ENCODE measurements at places on chromosomes 6 and 20.

DNA sequence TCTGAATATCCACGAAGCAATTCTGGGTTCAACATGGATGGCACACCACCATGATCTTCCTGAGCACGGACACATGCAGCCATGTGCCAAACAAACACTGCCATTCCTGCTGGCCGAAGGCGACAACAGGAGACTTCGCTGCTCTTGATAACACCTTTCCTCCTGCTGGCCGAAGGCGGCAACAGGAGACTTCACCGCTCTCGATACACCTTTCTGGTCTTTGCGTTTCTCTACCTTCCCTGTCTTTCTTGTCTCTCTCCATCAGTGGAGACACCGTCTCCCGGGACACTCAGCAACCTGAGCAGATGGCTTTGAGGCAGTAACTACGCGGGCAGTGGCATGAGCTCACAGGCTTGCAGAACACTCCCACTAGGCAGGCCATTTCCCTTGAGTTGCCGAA, 54.9 kb upstream of the MPC1 start:
- no peak for DNase-seq

- no peak for DNase-seq
These were observed 46.9 kb downstream of the CPXM1 start for GRCh38 chr20:2753461-2754040.

- DNase-seq, result no peak
These were observed 129.6 kb downstream of the PACRG start for GRCh38 chr6:162857326-162857725.

DNA sequence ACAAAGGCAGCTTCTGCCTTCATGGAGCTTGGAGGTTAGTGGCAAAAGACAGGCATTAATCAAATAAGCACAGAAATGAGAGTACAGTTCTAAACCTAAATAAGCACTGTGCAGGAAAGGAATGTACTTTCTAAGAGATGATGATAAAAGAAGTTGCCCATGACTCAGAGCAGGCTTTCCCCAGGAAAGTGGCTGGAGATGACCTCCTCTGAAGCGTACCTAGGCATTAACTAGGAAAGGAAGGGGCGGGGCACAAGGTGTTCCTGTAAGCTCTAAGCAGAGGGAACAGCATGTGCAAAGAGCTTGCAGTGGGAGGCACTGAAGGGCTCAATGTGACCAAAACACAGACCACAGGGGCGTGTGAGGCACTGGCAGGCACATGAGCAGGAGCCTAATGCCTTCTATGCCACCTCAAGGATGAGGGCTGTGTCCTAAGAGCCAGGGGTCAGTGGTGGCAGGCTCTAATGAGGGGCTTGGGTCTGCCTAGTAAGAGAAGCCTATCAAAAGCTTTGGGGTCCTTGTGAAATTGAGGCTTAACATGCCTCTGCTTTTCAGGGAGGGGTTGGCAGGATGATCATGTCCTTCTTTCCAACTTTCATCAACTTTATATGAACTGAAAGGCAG, 4.9 kb downstream of the SSTR4 start:
- DNase-seq, result no peak

DNA sequence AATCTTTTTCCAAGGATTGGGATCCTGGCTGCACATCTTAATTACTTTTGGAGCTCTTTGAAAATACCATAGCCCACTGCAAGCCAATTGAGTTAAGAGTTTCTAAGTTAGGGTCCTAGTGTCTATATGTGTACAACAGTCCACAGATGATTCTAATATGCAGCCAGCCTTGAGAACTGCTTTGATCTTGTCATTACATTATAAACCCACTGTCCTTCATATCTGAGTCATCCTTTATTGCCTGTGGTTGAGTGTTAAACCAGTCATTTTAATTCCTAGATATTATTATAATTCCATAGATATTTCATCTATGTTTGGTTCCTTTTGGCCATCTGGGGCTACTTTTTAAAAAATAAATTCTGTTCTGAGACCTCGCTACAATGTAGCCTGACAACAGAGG, 24.1 kb downstream of the MCM8 start:
- DNase-seq, result no peak

DNA sequence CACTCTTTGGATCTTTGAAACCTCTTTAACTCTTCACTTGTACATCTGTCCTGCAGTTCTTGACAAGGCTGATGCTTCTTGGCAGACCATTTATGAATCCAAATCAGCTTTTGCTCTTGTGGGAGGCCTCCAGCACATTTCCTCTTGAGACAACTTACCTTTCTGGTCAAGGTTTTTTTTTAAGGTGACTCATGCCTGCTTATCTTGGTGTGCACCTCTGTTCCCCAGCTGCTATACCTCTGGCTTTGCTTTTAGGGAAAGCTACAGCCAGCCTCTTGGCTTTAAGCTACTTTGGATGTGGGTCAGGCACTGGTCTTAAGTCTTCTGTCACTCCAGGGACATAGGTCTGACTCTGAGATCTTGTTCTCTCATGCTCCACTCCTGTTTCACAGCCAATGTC, 106.5 kb downstream of the PHF3 start:
- DNase-seq, result no peak

DNA sequence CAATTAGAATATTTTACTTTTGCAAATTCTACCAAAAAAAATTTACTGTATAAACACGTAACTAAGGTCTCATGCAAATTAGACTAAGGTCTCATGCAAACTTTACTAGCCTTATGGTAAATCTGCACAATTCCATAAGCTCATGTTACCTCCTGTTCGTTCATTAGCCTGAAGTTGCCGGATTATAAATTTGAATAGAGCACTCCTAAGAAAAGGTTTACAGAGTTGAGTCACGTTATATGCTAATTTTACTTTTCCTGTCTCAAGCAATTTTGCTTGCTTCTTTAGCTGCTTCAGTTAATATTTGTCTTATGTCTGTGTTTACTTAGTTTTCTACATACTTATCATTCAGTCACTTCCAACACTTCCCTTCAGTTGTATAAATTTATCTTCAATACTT, 1434.0 kb upstream of the EYS start:
- DNase-seq, result no peak

GRCh38 chr20:38674092-38674764, 50.1 kb upstream of the SLC32A1 start:
- DNase-seq, result no peak

DNA sequence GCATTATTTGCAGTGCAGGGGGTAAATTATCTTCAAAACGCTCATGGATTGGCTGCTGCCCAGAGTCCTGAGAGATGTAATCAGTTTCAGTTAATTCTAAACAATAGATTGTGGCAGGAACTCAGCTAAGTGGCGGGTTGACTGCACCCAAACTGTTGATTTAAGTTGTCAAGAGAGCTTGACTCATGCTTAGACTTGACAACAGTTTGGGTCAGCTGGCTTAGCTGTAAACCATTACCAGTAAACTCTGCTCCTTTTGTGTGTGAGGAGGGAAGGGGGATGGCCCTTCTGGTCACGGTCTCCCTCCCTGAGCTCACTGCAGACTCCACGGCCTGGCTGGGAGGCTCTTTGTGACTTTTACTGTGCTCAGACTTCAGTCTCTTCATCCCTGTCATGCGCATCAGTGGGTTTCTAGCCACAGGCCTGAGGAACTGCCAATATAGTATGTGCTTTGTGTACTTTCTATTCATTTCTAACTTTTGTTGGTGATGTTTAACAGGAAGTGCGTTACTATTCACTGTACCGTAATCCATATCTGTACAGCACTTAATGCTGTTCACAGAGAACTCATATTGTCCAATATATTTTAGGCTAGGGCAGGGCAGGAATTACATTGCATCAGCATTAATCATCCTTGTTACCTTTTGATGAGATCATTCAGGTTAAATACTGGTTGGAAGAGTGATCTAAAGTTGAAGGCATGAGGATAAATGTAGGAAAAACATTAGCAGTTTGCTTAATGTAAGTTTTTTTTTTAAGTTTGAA, 488.3 kb downstream of the CDKAL1 start:
- DNase-seq, result no peak

DNA sequence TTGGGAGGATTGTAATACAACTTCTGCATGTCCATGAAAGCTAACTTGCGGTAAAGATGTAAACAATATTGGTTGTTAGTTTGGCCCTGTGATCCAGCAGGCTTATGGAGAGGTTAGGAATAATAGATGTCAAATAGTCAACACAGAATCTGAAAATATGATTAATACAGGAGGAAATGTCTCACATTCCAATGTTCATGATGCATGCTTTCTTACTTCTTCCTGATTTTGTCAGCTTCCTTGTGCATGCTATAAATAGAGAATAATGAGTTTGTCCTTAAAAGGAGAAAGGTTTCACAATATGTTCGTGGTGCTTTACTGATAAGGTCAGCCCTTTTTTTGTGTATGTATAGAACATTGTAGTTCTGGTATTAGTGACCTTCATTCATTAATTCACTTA, 136.7 kb downstream of the MMUT start:
- DNase-seq, result no peak

DNA sequence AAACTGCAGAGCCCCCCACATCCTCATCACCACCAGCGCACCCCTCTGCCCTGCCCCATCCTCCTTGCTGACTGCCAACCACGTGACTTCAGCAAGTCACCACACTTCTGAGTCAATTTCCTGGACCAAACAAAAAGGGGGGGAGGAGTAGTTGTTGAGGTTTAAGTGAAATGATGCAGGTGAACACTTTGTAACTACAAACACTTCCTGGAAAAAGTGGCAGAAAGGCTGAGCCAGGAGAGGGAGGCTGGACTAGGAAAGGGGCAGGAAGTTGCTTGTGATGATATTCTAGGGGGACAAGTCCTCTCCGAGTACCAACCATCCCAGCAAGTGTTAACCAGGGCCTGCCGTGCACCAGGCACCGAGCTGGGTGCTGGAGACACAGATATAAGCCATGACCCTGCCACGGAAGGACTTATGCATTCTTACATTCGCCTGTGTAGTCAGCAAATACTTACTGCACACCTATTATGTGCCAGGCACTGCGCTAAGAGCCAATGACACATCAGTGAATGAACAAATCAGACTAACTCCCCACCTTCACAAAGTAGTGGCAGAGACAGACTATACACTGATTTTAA, 67.3 kb downstream of the PREX1 start:
- DNase-seq, result peak; percentile 51

GRCh38 chr6:133184798-133185372, 56.3 kb upstream of the EYA4 start:
- DNase-seq, result no peak

DNA sequence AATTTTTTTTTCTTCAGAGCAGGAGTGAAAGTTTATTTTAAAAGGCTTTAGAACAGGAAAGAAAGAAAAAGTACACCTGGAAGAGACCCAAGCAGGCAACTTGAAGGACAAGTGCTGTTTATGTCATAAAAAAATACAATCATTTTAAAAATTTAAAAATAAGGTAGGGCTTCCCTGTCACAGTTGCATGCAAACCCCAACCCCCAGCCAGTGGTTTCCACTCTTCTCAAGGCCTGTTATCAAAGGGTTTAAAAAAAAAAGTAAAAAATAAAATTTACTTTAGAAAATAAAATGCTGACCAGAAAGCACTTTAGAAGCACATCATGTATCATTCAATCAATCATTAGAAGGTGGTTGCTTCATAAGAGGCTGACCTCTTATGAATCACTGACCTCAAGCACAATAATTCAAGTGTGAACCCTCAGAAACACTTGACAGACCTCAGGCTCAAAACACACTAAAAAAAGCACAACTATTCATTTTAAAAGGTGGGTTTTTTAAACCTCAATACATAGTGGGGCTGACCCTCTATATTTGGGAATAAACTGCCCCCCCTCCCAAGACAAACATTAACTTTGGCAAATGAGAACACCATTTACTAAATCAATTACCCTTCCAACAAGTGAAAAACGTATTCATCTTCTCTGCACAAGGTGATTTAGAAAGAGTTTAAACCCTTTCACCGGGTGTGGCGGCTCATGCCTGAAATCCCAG, 15.6 kb downstream of the ILRUN start:
- DNase-seq, result no peak

GRCh38 chr6:88494401-88495140, 328.4 kb upstream of the CNR1 start:
- no peak for DNase-seq

DNA sequence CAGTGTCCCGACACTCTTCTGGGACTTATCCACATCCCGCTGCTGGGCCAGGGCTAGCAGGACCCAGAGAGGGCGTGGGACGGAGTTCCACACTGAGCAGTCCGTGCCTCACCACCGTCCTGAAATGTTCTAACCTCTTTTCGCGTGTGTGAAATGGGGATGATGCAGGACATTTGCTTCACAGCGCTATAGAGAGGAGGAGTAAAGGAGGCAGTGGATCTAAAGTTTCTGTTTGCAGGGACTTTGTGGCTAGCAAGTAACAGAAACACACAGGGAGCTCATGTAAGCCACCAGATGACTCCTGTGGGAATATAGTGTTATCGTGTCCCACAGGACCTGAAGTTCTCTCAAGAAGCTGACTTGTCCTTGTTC, 634 bp downstream of the ITPA start:
- peak; percentile 21 for DNase-seq

DNA sequence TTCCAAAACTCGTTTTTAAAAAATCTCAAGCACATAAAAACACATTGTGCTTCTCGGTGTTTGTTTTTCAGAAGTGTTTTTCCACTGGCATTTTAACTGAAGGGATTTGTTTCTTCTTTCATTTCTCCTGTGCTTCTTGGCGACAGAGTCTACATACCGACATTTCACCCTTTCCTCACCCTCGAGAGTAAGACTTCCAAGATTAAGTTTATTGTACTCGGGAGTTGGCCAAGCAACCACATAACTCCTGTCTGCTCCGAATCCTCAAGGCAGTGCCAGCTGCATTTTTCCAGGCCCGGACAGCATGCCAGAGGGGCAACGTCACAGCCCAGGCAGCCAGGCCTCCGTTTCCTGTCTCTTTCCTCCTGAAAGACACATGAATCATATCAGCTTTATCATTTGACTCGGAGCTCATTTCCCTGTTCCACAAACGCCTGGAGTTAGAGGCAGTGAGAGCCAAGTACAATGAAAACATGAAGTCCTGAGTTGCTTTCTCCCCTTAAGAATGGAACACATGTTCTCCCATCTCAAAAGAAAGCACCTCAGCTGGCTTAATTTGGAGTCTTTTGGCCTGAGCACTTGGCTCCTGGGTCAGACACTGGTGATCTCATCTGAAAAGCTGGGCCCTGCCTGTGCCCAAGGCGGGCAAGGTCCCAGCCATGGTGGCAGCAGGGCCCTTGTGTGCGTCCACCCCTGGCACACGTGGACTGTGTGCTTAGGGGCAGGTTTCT, 23.2 kb upstream of the FAM50B start:
- no peak for DNase-seq

GRCh38 chr6:107847844-107848802, 24.0 kb upstream of the SCML4 start:
- peak; percentile 24 for DNase-seq
